Effector CD8-positive, alpha-beta T cell (primary cell): ENCODE measurements at places on chromosomes 3 and 15.

DNA sequence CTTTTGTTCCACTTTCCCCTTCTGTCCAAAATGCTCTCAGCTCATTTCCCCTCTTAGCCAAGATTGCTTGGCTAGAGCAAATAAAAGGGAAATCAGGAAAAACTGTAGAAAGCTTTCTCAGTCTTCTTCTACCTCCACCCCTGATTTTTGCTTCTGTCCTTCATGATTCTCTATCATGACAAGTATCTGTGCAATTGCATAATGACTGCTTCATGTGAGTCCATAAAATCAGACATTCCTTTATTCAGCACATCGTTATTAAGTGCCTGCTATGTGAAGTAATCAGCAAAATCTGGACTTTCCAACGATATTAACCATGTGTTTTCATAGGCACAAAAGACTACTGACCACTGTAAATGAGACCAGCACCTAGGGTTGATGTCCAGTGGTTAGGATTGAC lies 321.5 kb upstream of the CBLB start:
- DNase-seq: no peak

GRCh38 chr3:177374323-177374722 lies 177.0 kb upstream of the TBL1XR1 start:
- DNase-seq: no peak

GRCh38 chr15:64877435-64877834 lies 34.3 kb upstream of the ANKDD1A start:
- no peak for DNase-seq

- no peak for DNase-seq
Observed at GRCh38 chr15:57213862-57214261, 162.4 kb upstream of the CGNL1 start.

DNA sequence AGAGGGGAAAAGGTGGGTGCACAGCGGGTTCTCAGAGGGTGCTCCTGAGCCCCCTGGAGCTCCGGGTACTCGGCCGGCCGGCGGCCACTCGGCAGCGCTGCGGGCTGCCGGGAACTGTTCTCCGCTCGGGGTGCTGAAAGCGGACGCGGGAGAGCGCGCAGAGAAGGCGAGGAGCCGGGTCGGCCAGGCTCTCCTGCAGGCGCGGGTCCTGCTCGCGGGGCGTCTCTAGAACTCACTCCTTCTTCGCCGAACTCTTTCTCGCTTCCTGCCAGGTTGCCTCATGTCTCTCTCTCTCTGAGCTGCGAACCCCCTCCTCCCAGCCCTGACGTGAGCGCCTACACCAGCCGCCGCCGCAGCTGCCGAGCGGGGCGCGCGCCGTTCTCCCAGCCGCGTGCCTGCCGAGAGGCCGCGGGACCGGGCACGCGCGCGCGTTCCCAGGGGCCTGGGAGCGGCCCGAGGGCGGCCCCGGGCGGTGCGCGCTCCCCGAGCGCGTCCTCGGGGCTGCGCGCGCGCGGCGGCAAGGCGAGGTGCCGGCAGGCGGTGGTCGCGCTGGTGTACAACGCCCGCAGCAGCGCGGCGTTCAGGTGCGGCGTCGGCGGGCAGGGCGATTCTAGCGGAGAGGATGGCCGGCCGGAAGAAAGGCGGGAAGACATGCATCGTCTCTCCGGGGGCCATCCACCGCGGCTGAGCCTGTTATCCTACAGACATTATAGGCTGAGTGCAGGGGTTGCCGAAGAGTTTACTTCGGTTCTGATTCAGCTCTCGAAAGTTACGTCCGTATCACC lies at the start of gene PEX5L:
TSS of gene PEX5L (minus strand) at position 267 of the 785 bp plus-strand sequence. CDS start 338 bp downstream, outside the sequence.
- DNase-seq: no peak

DNA sequence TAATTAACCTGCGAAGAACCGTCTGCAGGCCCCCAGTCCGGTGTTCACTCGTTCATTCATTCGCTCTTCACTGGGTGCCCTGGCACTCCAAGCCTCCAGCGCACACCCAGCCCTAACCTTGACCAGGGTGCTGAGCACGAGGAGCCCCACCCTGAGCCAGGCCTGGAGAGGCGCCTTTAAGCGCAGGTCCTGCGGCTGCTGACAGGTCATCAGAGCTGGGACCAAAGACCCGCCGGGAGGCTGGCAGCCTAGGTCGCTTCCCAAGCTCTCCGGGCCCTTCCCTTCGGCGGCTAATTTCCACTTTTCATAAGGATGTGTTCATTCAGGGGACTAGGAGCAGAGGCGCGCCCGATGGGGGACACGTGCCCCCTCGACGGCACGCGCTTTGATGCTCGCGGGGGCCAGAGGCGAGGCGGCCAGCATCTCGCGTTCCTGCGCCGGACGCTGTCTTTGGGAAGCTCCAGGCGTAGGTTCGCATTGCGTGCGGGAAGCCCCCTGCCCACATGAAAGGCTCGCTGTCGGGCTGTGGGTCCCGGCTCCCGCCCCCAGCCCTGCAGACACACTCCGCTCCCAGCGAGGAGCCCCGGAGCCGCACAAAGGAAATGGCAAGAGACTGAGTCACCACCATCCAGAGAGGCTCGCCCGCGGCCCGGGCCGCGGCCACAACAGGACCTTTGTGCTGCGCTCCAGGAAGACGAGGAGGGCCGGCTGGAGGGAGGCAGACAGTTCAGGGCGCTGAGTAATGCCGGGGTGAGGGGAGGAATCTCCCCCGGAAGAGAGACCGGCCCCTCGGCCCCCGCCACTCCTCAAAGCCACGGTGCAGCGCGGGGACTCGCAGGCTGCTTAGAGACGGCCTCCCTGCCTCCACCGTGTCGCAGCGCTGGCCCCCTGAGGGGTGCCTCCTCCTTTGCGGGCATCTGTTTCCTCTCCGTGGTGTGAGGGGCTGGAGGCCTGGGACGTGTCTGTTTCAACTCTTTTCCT lies 266.4 kb upstream of the HES1 start:
- no peak for DNase-seq

GRCh38 chr15:27665002-27665401 lies 434.1 kb downstream of the OCA2 start:
- no peak for DNase-seq

GRCh38 chr3:4438296-4438695 lies 28.8 kb downstream of the SUMF1 start:
- no peak for DNase-seq

DNA sequence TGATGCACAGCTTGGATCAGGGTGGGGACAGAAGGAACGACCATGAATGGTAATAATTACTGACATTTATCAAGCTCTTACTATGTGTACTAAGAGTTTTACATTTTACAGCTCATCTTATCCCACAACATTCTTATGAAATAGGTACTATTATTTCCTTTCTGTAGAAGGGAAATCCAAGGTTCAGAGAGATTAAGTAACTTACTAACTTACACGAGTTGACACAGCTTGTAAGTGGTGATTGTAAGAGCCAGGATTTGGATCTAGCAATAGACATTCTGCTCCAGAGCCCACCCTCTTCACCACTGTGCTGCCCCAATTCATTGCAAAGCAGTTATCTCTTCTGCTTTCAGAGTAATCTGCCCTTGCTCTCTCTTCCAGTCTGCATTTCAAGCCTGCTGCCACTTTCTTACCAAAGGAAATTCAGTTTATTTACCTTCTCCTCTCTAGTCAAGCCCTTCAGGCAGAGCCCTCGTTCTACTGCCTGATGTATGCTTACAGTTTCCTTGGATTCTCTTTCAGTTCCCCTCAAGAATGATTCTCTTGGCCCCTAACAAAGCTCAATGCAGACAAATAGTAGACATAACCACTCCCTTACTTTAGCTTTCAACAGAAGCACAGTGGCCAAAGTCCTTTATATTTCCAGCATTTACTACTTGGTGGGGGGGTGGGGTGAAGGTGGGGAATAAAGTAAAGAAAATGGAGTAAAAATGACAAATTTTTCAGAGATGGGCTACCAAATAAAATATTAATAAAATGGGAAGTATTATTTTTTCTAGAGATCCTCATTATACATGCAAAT lies 65.8 kb downstream of the ATP8B4 start:
- no peak for DNase-seq

GRCh38 chr15:46703020-46703861 lies 1014.1 kb upstream of the SEMA6D start:
- DNase-seq: no peak

DNA sequence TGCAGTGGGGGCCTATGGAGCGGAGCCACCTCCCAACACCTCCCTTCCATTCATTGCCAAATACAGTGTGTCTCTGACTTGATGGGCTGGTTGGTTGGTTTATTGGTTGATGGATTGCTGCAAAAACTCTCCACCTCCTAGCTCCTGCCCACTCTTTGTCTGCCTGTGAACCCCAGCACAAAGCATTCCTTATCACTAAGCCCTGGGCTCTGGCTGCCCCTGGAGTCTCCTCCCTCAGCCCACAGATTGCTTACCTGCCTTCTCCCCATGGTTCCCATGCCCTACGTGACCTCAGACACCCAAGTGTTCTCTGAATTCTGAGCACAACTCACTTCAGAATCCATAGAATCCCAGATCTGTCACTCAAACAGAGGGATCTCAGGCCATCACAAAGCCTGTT lies 139.1 kb upstream of the TPM1 start:
- no peak for DNase-seq

- DNase-seq: no peak
Observed at GRCh38 chr15:79003896-79004295, 59.0 kb upstream of the CTSH start.
